ENCODE measurements at places on chromosomes 5 and 9.

DNA sequence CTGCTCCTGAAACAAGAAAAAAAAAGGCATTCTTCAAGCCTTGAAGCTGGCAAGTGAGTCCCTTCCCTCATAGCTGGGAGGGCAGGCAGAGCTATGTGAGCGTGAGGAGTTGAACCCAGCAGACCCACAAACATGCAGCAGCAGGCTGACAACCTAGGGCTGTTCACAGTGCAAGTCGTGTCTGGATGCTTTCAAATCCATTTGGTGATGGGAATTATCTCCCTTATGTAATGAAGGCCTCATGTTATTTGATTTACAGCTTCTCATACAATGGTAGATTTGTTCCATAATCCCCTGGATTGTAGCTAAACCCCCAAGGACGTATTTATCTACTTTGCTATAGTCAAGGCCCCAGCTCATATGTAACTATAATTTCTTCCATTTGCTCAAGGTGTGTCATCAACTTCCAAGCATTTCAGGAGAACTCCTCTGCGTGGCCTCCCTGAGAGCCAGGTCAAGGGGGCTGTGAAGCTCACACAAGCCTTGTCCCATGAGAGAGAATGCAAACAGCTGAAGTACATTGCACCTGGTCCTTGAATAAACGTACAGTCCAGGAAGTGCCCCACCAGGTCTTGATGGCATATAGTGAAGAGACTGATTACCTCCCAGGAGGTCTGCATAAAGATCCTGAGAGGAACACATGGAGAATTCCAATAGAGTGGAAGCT, 124.8 kb upstream of the SLC1A3 start:
- no peak for DNase-seq

- DNase-seq, result peak; percentile 82
Measured at GRCh38 chr5:134026521-134027287, 21.9 kb upstream of the VDAC1 start.

DNA sequence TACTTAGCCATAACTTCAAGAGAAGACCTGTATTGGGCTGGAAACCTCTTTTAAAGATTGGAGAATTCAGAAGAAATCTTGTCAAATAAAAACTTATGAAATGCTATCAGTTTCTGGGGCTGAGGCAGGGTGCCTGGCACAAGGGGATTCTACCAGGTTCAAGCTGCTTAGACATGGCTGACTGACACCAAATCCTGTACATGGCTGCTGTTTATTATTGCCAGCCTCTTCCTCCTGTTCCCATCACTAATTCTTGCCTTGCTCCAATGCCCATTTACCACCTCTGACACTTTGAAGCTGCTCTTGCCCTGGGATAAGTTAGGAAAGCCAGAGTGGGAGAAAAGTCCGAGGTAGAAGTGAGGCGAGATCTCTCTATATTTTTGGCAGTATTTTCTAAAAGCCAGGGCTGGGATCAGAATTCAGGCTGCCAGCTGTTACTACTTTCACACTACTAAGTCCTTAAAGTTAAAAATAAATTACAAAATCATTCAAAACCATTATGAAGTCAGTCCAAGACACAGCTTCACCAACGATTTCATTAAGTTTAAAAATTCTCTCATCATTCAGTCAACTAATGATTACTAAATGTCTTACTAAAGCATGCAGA, 66.3 kb upstream of the TNFAIP8 start:
- DNase-seq, result no peak

- DNase-seq, result no peak
Measured at GRCh38 chr9:21680590-21680989, 121.8 kb upstream of the MTAP start.

GRCh38 chr5:59789894-59790293, 103.6 kb downstream of the PDE4D start:
- no peak for DNase-seq

GRCh38 chr5:535846-536698, 11.8 kb upstream of the SLC9A3 start:
- DNase-seq, result peak; percentile 68

DNA sequence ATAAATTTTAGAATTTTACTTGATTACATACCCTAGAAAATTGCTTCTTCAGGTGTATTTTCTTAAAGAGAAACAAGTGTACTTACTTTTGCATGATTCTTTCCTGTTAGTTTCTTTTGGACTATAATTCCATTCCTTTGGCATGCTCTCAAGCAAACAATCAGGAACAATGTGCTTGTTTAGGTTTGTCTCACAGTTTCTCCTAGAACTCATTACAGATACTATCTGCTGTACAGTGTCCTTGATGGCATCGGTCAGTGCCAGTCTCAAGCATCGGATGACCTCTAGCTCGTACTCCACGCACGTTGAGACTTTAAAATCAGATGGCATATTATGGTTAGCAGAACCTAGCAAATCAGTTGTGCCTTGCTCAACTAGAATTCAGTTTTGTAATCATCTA, 214.9 kb downstream of the KIAA0825 start:
- no peak for DNase-seq

- DNase-seq, result peak; percentile 89
Measured at GRCh38 chr9:128098297-128099230, 29.0 kb downstream of the PTGES2 start.

DNA sequence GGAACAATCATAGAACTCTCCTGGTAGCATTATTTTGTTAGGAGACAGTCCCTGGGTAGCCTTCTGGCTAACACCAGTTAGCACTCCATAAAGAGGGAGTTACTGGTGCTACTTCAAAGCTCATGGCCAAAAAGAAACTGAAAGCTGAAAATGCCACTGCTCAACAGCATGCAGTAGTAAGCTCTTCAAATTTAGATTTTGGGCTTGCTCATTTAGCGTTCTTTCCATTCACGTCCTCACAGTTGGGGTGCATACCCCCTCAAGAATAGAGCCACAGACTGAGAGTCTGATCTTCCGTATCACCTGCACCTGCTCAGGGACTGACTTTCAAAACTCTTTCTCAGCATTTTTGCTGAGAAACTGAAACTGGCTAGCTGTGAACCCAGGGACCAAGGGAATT, 24.7 kb downstream of the NTRK2 start:
- DNase-seq, result no peak

DNA sequence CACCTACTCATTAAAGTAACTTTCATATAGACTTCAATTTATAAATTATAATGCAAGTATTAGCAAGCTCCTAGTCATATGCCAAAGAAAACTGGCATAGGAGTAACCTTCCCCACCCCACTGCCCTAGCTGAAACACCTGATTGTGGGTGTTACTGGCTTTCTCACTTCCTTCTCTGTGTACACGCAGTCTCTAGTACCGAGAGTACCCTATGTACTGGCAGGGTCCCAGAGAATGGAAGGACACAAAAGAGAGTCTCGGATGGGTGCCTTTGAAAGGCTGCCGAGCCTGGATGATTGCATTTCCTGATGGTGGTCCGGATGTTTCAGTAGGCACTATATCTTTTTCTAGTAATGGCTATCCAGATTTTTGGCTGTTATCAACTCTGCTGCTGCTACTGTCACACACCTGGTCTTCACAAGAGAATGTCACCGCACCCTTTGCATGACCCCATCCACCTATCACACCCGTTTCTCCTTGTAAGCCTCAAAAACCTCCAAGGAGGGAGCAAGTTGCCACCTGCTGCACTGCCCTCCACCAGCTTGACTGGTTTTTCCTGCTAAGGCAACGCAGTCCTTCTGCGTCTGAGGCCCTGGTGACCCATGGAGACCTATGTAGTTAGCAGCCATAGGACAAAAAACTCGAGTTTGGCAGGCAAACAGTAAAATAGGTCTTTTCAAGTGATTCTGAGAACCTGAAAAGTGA, 53.8 kb upstream of the CLINT1 start:
- DNase-seq, result peak; percentile 83

DNA sequence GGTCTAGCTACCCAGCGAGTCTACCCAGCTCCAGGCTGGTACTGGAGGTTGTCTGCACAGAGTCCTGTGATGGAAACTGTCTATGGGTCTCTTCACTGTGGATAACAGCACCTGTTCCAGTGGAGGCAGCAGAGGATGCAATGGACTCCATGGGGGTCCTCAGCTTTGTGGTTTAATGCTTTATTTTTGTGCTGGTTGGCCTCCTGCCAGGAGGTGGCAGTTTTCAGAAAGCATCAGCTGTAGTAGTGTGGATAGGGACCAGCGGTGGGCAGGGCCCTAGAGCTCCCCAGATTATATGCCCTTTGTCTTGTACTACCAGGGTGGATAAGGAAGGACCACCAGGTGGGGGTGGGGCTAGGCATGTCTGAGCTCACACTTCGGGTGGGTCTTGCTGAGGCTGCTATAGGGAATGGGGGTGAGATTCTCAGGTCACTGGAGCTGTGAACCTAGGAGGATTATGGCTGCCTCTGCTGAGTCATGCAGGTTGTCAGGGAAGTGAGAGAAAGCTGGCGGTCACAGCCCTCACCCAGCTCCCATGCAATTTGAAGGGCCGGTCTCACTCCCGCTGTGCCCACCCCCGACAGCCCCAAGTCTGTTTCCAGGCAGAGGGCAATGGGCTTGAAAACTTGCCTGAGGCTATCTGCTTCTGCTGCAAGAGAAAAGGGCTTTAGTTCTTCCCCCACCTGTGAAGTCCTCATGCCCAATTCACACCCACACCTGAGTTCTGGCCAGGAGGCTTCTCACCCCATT, 397.1 kb downstream of the TLE1 start:
- no peak for DNase-seq

DNA sequence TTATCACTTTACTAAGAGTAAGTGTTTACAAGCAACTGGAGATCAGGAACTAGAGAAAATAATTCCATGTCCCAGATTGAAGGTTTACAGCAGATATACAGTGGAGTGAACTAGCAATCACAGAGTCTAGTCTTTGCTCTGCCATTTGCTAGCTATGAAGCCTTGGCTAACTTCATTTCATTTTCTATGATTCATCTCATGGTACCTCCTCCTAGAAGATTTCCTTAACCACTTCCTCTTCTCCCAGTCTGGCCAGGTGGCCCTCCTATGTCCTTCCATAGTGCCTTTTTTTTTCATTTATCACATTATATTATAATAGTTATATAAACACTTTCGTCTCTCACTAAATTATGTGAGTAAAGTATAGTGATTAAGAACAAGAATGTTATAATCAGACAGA, 52.1 kb downstream of the GRIA1 start:
- DNase-seq, result no peak

- peak; percentile 31 for DNase-seq
Measured at GRCh38 chr5:176446884-176447590, 1.1 kb upstream of the FAF2 start.

DNA sequence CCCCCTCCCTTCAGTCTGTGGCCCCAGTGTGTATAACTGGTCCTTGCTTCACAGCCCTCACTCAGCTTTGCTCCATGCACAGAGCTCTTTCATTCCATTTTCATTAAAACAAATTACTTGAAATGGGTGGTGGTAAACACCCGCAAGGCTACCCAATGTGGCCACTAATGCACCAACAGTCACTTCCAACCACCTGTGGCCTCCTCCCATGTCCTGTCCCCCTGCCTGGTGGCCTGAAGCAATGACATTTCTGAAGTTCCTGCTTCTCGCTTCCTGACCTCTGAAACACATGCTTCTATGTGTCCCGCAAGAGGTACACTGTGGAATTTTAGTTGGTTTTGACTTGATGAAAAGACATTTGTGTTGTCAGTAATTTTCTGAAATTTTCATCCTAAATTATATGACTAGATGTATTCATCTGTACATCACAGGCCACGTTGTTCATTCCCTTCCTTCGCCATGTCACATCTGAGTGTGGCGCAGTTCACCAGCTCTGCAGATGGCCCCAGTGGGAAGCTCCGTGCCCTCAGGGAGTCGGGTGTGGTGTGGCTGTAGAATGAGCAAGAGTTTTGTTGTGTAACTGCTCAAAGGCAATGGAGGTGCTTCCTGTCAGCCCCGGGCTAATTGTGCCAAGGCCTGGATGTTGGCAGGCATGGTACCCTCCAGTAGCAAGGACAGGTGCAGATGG, 9.6 kb downstream of the ROPN1L start:
- no peak for DNase-seq

GRCh38 chr9:34334337-34334824, 5.0 kb downstream of the NUDT2 start:
- no peak for DNase-seq

- no peak for DNase-seq
Measured at GRCh38 chr9:123642291-123643278, 286.6 kb downstream of the CRB2 start.

- no peak for DNase-seq
Measured at GRCh38 chr9:130892477-130893304, 3.9 kb downstream of the QRFP start.

DNA sequence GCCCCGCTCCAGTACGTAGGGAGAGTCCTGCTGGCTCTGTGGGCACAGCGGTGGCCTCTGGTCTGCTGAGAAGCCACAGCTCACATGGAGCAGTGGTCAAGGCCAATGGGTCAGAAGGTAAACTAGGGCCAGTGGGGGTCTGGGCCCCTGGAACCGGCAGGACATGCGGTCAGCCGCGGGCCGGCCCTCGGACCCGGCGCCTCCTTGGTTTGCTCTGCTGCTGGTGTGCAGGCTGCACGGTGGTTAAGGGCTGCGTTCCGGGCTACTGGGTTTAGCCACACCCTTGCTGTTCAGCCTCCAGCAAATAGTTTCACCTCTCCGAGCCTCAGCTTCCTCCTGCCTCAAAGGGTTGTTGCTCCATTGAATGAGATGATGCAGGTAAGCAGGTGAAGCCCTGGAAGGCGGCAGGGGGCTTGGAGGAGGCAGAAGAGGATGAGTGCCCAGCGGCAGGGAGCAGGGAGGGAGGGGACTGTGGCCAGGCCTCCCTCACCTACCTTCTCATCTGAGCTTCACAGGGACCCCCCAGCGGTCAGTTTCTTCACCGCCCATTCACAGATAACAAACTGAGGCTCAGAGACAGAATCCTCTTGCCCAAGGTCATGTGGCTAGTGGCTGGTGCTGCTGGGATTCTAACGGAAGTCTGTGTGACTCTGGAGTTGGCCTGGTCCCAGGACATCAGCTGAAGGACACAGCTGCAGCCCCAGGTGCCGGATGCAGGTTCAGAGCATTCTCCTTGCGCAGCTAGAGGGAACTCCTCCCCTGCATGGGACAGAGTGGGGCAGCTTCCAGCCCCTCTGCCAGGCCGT, 3.7 kb upstream of the COL5A1 start:
- DNase-seq, result no peak

DNA sequence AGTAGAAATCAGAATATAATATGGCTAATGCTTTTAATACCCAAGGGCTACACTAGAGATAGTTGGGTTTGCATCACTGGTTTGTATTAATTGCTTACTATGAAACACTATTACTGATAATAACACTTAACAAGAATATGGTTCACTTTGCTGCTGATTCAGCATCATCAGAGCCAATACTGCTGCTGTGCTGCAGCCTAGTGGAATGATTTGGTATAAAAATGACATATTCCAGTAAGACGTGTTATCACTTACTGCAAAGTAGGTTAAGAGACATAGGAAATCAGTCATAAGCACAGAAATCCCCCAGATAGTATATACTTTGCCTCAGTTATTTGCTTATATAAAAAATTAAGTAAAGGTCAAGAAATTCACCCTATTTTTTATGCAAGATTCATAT, 2.8 kb downstream of the CDH10 start:
- peak; percentile 2 for DNase-seq

Measured in Calu3 (cell line).